ENCODE measurements at places on chromosomes 12 and 14.

GRCh38 chr12:96359328-96359727 lies 40.9 kb downstream of the CDK17 start:
- no peak for DNase-seq

GRCh38 chr14:62528296-62528695 lies 517.0 kb downstream of the KCNH5 start:
- DNase-seq = no peak

- no peak for DNase-seq
These were observed 186.5 kb downstream of the PHETA1 start for GRCh38 chr12:111182382-111182781.

DNA sequence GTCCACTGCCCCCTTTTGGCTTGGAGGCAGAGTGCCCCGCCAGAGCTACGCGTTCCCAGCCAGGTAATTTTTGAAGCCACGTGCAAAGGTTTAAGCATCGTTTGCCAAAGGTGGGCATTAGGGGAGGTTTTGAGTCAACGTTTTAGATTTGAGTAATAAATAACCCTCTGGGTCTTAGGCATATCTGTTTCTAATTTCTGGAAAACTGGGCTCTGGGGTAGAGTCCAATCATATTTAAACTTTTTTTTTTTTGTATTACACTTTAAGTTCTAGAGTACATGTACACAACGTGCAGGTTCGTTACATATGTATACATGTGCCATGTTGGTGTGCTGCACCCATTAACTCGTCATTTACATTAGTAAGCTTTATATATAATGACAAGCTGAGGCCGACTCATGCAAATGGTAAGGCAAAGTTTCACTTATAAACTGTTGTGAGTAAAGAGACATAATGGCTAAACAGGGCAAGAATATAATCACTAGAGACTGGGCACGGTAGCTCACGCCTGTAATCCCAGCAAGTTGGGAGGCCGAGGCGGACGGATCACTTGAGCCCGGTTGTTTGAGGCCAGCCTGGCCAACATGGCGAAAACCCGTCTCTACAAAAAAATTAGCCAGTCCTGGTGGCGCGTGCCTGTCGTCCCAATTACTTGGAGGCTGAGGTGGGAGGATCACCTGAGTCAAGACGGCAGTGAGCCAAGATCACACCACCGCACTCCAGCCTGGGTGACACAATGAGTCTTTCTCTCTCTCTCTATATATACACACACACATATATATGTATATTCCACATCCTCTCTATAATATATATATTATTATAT lies 491 bp upstream of the NR2C1 start:
- DNase-seq = no peak

DNA sequence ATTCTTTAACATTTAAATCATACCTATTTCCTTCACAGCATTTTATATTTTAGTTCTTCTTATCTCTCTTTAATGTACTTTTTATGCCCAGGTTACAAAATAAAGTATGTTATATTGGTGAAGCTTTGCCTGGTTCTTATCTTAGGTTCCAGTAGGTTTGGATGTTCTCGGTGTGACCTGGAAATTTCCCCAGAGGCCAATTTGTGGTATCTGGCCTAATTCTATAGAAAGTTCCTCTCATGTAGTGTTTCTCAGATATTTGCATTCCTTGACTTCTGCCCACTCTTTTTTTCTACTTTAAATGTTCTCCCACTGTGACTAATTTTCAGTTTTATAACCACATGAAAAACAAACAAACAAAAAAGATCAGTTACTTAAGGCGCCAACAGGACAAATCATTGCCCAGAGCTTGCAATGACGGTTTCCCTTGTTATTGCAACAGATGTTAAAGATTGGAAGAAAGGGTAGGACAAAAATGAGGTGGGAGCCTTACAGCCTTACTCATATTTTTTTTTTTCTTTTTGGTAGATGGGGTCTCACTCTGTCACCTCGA lies 41.2 kb upstream of the PPM1H start:
- DNase-seq = no peak

DNA sequence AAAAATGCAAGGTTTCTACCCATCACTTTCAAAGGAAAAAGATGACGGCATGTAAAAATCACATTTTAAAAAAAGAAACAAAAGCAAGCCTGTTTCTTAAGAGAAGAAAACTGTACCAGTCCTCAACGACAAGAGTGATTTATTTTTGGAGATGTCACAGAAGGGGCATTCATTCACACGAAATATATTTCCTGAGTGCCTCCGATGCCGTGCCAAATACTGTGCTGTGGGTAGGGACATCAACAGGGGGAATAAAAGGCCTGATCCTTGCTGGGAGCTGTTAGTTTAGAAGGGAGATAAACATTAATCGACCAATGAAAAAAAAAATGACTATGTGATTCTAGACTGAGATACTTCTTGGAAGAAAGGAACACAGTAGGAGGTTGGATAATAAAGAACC lies 297.5 kb upstream of the SOX5 start:
- DNase-seq = no peak

GRCh38 chr12:129208566-129208965 lies 355.3 kb downstream of the GLT1D1 start:
- DNase-seq = no peak

DNA sequence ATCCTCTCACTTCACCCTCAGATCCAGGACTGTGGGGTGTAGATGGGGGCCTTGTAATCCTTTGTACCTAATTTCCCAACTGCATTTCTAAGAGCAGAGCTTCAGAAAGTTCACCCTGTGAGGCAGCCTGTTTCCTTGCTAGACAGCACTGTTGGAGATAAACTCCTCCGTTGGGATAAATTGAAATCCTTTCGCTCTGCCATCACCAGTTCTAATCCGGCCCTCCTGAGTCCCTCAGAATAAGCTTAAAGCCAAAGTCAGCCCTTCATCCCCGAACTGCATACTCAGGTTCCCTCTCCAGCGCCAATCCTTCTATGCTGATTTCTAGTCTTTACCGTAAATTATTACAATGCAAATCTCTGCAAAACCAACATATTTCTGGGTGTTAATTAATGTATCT lies 114.7 kb downstream of the PRMT8 start:
- no peak for DNase-seq

Data from suppressor macrophage treated with lipopolysaccharide for 4 hours (primary cell).